Gastrocnemius medialis (tissue), 4 donors: ENCODE measurements at places on chromosomes 11 and 22. TPM values are rescaled to one million over a fixed set of nuclear protein-coding genes. Genes with fewer than 3 reads are reported as not detected.

NXPE4 gene
- total RNA-seq = not detected

GRCh38 chr22:18001040-18001893 is 23.1 kb downstream of the MICAL3 start:
- peak; percentile 84 for DNase-seq

GRCh38 chr11:112477581-112478317 is 217.1 kb upstream of the PLET1 start:
- no peak for DNase-seq

DNA sequence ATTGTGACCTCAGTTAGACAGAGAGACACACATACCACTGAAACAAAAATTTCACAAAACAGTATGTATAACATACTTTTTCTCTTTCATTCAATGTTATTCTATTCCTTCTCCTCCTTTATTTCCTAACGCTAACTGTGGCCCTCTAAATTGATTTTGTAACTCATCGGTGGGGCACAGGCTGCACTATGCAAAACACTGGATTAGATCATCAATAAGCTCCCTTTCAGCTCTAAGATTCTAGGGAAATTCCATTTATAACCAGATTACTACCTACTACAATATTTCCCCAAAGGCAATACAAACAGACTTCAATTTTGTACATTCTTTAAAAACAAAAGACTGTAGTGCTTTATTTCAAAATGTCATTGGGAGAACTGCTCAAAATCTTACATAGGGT is 6.1 kb downstream of the FJX1 start:
- no peak for DNase-seq

DNA sequence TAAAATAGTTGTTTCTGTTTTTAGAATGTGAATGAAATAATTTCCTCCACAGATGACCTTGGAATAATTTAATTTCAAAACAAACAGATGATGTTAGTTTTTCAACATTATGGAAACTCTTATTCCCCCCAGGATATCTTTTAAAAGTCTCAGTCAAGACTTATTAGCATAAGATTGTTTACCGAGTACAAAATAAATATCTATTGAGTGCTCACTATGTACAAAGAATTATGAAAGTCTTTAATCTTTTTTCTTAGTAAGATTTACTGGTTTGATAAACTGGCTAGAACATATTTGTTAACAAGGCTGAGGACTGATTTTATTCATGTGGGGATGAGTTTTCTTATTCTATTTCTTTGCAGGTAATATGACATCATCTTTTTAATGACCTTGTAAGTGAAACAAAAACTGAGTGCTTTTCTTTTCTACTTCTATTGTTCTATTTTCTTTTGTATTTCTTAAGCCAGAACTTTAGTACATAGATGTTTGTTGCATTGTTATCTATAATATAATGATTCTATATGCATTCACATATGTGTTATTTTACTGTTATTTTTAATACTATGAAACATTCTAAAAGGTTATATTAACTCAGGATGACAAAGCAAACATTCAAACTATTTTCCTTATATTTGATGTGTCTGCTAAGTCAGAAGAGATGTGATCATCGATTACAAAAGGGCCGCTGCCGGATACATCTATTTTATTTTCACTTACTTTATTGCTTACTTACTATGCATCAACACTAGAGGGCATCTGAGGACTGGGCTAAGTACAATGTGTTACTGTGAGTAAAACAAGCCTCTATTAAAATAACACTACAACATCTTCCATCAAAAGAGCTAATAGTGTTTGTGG is 111.0 kb upstream of the ARHGAP42 start:
- no peak for DNase-seq

GRCh38 chr11:1571760-1572196 is 293 bp downstream of the DUSP8 start:
- no peak for DNase-seq
